ENCODE measurements at places on chromosomes 5 and 9.

- DNase-seq = no peak
These were observed 69.3 kb downstream of the SLC1A1 start for GRCh38 chr9:4559261-4560182.

GRCh38 chr5:170216257-170216864 lies 16.4 kb upstream of the C5orf58 start:
- peak; percentile 76 for DNase-seq

DNA sequence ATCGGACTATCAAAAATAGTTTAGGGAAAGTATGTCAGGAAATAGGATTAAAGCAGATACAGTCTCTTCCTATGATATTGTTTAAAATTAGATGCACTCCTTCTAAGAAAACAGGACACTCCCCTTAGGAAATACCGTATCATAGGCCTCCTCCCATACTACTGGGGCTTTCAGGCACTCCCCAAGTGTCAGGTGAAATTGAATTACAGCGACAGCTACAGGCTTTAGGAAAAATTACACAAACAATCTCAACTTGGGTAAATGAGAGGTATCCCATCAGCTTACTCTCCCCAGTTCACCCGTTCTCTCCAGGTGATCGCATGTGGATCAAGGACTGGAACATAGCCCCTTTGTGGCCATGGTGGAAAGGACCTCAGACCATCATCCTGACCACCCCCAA lies 110.4 kb upstream of the EPB41L4A start:
- peak; percentile 4 for DNase-seq

- no peak for DNase-seq
These were observed 26.1 kb downstream of the CHD1 start for GRCh38 chr5:98902733-98903132.

- DNase-seq = peak; percentile 12
These were observed 8.7 kb upstream of the GFRA3 start for GRCh38 chr5:138282920-138283742.

DNA sequence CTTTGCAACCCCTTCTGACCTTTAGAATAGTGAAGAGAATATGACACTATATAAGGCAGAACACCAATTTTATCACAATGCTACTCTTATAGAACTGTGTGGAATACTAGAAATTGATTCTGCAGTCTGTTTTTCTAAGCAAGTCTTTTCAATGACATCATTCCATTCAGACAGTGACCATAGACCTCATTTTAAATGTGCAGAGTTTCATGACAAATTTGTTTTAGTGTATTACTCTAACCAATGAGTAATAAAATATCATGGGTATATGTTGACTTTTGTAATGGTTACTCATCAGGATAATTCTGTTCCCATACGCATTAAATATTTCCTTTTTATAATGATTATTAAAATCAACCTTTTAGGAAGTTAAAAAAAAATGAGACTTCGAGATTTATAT lies 219.9 kb downstream of the COX7C start:
- no peak for DNase-seq

GRCh38 chr5:44568519-44568918 lies 179.3 kb upstream of the FGF10 start:
- no peak for DNase-seq

- no peak for DNase-seq
These were observed 69.4 kb downstream of the FGF18 start for GRCh38 chr5:171488876-171489275.

- no peak for DNase-seq
These were observed 161.7 kb downstream of the YTHDC2 start for GRCh38 chr5:113675166-113675565.

GRCh38 chr9:29212397-29213387 lies 1639.4 kb upstream of the C9orf72 start:
- DNase-seq = peak; percentile 56

- DNase-seq = no peak
These were observed 188.3 kb downstream of the CNTLN start for GRCh38 chr9:17322882-17323864.

- no peak for DNase-seq
These were observed 92.2 kb downstream of the SEMA6A start for GRCh38 chr5:116482394-116482793.

GRCh38 chr9:136814725-136815421 lies 7.1 kb downstream of the RABL6 start:
- no peak for DNase-seq

GRCh38 chr5:127517110-127517479 lies 345 bp upstream of the PRRC1 start:
- peak; percentile 41 for DNase-seq

GRCh38 chr9:119003882-119004617 lies 365.2 kb downstream of the BRINP1 start:
- DNase-seq = no peak

GRCh38 chr9:72577212-72577753 lies 55.9 kb downstream of the TMC1 start:
- DNase-seq = no peak

DNA sequence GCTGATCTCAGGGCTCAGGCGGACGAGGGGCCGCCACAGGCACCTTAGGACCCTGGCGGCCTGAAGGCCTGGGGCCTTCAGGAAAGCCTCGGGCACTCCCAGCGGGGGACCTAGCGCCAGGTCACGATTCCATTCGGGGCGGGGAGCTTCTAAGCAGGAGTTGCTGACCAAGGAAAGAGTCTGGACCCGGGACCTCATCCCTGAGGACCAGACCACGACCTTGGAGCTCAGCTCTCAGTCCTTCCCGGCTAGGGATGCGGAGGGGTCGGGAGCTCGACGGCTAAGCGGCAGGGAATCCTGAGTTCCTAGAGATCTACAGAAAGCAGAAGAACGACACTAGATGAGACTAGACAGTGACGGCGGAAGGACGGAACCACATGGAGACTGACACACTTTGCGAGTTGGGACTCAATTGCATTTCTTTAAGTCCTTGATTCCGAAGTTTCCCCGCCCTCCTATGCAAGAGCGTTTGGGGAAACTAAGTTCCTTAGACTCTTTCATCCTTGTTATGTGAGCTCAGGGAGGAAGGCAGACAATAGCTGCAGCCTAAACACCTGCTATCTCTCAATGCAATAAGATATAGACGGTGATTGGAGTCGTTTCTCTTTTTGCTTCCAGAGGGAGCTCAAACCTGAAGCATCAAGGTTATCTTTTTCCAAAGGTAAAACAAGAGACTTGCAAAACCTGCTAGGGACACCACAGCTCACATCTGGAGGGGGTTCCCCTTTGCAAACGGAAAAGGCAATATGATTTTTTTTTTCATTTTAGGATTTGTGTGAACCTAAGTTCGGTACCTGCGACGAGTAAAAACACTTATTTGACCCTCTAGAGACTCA lies 9.7 kb downstream of the NR2F1-AS1 start:
- DNase-seq = no peak

GRCh38 chr5:100746730-100747129 lies 156.4 kb downstream of the ST8SIA4 start:
- DNase-seq = no peak

DNA sequence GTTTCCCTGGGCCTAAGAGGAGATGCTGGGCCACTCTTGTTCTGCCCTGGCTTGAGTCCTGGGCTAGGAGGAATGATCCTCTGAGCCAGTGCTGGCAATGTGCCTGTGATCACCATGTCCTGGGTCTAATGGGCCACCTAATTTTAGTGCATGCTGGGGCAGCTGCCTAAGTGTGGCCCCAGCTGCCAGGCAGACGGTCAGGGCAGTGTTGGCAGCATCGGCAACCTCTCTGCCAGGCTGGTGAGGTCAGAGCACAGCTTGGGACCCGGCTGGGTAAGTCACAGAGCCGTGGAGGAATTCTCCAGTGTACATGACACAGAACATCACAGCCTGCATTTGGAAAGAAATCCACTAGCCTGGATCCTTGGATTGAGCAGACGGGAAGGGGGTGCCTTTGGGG lies 21.4 kb upstream of the PITX1 start:
- DNase-seq = no peak

- no peak for DNase-seq
These were observed 55.0 kb upstream of the APC start for GRCh38 chr5:112682621-112683061.

- DNase-seq = no peak
These were observed 46.5 kb upstream of the GFPT2 start for GRCh38 chr5:180399401-180400215.

GRCh38 chr5:92879806-92880543 lies 701.0 kb downstream of the NR2F1-AS1 start:
- DNase-seq = no peak

DNA sequence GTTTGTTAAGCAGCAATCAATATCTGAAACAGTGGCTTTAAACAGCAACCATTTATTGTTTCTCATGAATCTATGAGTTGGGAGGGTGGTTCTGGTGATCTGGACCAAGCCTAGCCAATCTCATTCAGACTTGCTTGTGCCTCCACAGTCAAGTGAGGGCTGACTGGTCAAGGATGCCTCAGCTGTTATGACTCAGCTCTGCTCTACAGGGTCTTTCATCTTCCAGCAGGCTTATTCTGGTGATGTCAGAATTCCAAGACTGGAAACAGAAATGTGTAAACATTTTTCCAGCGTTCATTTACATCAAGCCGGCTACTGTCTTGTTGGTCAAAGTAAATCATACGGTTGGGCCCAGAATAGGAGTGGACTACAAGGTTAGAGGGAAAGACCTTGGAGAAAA lies 2.5 kb upstream of the PIP5K1B start:
- no peak for DNase-seq

GRCh38 chr5:10761185-10761932 lies at the start of gene DAP:
Gene DAP, minus strand, starts transcription at chr5:10761234. Its CDS starts 166 bp downstream, at chr5:10761068.
- DNase-seq = peak; percentile 90

GRCh38 chr9:3676766-3677165 lies 151.0 kb upstream of the RFX3 start:
- DNase-seq = no peak

DNA sequence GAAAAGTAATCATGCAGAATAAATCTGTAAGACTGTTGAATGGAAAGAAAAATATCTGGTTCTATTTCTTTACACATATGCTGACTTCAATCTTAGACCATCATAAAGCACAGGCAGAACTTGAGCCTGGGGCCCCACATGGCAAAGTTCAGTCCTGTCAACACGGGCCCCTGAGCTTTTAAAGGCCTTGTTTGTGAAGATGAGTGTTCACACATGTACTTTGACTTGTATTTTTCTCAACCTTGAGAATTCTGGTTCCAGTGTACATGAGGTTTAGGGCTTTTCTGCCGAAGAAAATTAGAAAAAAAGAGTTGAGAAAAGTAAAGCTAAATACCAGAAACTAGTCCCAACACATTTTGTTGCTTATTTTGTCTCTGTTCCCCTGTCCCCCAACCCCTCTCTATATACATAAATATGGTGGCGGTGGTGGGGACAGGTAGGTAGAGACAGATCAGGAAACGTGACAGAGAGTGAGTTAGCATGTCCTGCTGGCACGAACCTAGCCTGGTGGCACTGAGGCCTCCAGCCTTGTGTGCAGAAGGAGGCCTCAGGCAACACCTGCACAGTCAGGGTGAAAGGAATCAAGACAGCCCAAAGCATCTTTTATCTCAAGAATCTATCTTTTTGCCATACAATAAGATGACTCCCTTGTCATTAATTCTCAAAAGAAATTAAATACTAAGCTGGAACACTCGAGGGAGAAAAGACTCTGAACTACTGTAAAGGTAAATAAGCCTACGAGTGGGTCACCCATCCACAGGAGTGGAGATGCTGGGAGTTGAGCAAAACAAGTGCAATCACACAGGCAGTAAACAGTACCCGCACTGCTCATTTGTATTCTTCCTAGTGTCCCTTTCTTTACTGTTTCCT lies 22.9 kb downstream of the LIFR start:
- DNase-seq = no peak

DNA sequence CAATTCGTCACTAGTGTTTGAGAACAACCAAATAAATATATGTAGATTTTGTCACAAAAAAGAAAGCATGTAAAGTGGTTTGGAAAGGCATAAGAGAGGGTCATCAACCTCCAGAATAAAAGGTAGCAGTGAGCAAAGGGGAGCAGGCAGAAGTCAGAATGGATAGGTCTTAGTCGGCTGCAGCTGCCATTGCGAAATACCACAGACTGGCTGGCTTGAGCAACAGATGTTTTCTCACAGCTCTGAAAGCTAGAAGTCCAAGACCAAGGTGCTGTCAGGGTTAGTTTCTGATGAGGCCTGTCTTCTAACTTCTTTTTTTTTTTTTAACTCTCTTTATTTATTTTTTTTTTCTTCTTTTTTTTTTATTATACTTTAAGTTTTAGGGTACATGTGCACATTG lies 208.1 kb upstream of the PIK3R1 start:
- DNase-seq = no peak

GRCh38 chr5:138909734-138910133 lies 34.6 kb upstream of the LRRTM2 start:
- no peak for DNase-seq

- no peak for DNase-seq
These were observed 108.1 kb downstream of the SNCAIP start for GRCh38 chr5:122420091-122420490.

DNA sequence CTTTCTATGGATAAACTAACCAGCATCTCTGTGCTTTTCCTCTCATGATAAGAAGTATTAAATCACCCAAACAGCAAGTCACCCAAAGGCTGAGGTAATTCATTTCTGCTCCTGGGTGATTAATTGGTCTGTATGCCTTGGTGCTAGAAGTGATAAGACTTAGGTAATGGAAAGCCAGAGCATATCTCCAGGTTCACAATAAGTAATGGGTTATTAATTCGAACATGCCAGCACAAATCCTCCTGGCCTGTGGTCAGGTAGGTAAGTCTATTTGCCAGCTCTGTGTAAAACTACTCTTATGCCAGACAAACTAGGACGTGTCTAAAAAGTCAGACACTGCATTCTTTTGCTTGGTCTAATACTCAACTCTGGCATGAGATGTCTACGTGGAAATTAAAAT lies 11.2 kb upstream of the ENC1 start:
- no peak for DNase-seq

Data from NCI-H748 treated with DMSO at 0.1 percent for 48 hours (cell line).